ENCODE measurements at places on chromosomes 2 and 18. TPM values are rescaled to one million over a fixed set of nuclear protein-coding genes. Genes with fewer than 3 reads are reported as not detected.

DNA sequence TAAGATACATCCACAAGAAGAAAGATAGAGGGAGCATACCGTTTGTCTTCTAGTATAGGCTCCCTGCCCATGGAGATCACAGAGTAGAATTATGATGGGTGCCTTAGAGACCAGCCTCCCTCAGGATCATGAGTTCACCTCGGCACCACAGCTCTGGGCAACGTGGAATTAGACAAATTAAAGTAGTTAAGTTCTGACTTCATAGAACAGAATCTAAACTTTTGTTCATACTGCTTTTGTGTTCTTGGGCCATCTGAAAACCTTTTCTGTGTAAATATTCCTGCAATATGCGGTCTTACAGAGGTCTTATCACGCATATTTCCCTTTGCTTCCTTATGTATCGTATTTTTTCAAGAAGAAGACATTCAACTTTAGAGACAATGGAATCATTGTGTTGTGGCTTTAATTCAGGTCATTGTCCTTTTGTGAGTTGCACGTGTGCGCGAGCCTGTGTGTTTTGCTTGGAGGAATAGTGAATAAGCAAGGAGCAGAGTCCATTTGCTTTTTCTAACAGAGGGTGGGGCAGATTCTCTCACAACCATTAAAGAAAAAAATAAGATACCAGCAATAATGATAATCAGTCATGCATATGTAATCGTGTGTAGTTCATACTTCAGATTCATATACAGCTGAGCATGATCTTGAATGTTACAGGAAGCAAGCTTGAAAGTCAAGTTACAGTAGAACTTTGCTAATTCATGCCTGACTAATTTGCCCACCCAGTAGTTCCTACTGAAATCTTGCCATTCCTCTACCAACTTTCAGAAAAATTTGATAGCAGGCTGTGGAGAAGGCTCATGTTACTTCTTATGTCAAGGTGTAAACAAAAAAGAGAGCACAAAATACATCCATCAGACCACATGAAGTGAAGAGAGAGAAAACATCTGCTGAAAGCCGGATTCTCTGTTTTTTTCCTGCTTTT, 243.6 kb downstream of the NEDD4L start:
- no peak overlapping the region for H3K4me3 ChIP-seq
- H3K36me3 ChIP-seq = no peaks in the 10 kb centered on the region
- no peak for DNase-seq
- H3K27me3 ChIP-seq = no peaks in the 10 kb centered on the region
- no peak overlapping the region for H3K27ac ChIP-seq

GRCh38 chr2:126635281-126635680, 20.7 kb upstream of the GYPC start:
- no peak overlapping the region for H3K4me3 ChIP-seq
- no peak for DNase-seq
- H3K27me3 ChIP-seq = no peaks in the 10 kb centered on the region
- H3K36me3 ChIP-seq = no peaks in the 10 kb centered on the region
- no peak overlapping the region for H3K27ac ChIP-seq
- no peaks in the 10 kb centered on the region for H3K4me1 ChIP-seq

DNA sequence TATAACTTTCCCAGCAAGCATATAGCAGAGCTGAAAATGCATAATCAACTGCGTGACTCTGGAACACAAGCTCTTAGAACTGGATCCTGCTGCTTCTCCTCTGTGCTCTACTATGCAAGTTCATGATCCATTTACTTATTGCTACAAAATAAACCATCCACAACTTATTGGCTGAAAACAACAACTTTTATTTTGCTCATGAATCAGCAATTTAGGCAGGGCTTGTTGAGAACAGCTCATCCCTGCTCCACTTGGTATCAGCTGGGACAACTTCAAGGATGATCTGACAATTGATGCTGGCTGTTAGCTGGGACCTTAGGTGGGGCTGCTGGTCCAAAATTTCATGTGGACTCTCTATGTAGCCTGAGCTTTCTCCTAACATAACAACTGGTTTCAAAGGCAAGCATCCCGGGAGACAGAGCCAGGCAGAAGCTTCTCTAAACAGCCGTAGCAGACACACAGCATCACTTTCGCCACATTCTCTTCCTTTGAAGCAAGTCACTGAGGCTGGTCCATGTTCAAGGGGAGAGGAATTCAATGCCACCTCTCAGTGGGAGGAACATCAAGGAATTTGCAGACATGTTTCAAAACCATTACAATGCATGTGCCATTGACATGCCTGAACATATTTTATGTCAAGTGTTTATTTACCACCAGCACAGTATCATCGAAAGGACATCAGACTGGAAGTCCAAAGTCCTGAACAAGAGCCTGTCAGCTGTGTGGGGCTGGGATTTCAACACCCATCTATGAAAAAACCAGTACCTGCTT, 153.1 kb upstream of the PKDCC start:
- no peaks in the 10 kb centered on the region for H3K36me3 ChIP-seq
- no peak for DNase-seq
- no peak overlapping the region for H3K27ac ChIP-seq
- H3K27me3 ChIP-seq = peaks cover 6% of the 10 kb centered on the region
- H3K4me1 ChIP-seq = peaks cover 39% of the 10 kb centered on the region

FKBP7 gene
- 1.1 TPM for total RNA-seq

BUB1 gene
- 2.3 TPM for total RNA-seq

CTLA4 gene
- total RNA-seq = 0.31 TPM

PLEKHA3 gene
- total RNA-seq = 39.1 TPM

DNA sequence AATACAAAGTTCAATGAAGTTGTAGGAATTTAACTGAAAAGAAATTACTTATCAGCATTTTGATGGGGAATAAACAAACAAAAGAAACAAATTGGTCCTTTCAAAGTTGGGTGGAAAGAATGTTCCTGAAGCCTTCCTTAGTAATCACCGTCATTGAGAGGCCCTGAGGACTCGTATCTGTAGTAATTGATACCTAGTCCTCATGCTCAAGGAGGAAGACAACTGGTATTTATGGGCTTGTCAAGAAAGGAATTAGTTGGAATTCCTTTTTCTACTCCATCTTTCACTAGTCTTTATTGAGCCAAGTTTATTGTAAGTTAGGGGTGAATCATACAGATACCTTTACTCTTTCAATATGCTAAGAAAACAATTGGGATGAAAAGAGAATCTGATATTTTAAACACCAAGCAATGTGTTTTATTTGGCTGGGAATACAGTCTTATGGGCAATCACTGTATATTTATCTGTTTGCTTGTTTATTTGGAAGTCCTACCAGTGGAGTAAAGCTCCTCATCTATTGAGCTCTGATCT, 324.8 kb downstream of the ARHGAP15 start:
- no peak overlapping the region for H3K4me3 ChIP-seq
- H3K36me3 ChIP-seq = peaks cover 4% of the 10 kb centered on the region
- peaks cover 6% of the 10 kb centered on the region for H3K4me1 ChIP-seq
- H3K27me3 ChIP-seq = no peaks in the 10 kb centered on the region
- no peak overlapping the region for H3K27ac ChIP-seq

DNA sequence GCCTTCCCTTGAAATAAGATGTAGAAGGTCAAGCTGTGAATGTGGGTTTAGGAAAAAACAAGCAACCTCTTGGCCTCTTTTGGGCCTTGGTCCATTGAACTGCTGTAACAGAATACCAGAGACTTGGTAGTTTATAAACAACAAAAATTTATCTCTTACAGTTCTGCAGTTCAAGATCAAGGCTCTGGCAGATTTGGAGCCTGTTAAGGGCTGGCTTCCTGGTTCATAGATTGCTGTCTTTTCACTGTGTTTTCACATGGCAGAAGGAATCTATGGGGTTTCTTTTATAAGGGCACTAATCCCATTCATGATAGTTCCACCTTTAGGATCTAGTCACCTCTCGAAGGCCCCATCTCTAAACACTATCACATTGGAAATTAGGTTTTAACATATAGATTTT, 20.2 kb upstream of the STK17B start:
- H3K27ac ChIP-seq = no peak overlapping the region
- no peak for DNase-seq
- no peaks in the 10 kb centered on the region for H3K4me1 ChIP-seq
- no peaks in the 10 kb centered on the region for H3K27me3 ChIP-seq
- no peaks in the 10 kb centered on the region for H3K36me3 ChIP-seq

VWA3B gene
- total RNA-seq = not detected

GRCh38 chr18:24817587-24818371, 357.3 kb downstream of the HRH4 start:
- no peaks in the 10 kb centered on the region for H3K4me1 ChIP-seq
- H3K4me3 ChIP-seq = no peak overlapping the region
- H3K36me3 ChIP-seq = no peaks in the 10 kb centered on the region

GRCh38 chr2:150020221-150020620, 432.6 kb upstream of the MMADHC start:
- no peak for DNase-seq
- H3K36me3 ChIP-seq = no peaks in the 10 kb centered on the region
- H3K27me3 ChIP-seq = no peaks in the 10 kb centered on the region
- no peak overlapping the region for H3K27ac ChIP-seq

- H3K4me1 ChIP-seq = no peaks in the 10 kb centered on the region
- H3K36me3 ChIP-seq = no peaks in the 10 kb centered on the region
- no peak overlapping the region for H3K27ac ChIP-seq
- DNase-seq = no peak
- H3K4me3 ChIP-seq = no peak overlapping the region
- H3K27me3 ChIP-seq = no peaks in the 10 kb centered on the region
Observed at GRCh38 chr2:136916131-136916530, 150.8 kb downstream of the THSD7B start.

DNA sequence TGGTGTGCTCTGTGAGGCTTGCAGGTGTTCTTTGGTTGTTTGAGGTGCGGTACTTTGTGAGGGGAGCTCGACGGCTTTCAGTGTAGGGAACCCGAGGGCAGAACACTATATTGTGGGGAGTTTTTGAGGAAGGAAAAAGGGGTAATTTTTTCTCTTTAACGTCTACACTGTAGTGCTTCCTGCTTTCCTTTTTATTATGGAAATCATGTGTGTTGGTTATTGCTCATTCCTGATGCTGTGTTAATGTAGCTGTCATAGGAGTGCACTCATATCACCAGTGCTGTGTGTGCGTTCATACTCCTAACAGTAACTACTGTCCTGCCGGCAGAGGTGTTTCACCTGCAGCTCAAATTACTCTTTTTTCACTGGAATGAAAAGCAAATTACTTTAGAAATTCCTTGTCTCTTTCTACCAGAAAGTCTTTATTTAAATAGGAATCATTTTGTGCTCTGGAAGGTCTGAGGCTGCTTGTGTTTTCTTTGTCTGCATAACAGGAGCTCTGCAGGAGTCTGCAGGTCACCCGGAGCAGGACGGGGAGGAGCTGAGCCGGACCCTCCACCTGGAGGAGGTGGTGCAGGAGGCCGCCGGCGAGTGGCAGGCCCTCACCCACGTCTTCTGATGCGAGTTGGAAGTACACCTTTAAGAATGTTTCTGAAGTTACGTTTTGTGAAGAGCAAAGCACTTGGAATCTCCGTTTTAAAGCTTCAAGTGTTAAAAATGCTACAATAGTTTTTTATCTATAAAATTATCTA, 145.5 kb downstream of the ZNF236 start:
- H3K27me3 ChIP-seq = no peaks in the 10 kb centered on the region
- no peak for DNase-seq
- no peak overlapping the region for H3K4me3 ChIP-seq
- H3K27ac ChIP-seq = no peak overlapping the region
- H3K4me1 ChIP-seq = peaks cover 3% of the 10 kb centered on the region
- H3K36me3 ChIP-seq = peaks cover 3% of the 10 kb centered on the region

GRCh38 chr2:239227661-239228371, 173.0 kb downstream of the HDAC4 start:
- H3K4me3 ChIP-seq = no peak overlapping the region
- no peak overlapping the region for H3K27ac ChIP-seq
- no peak for DNase-seq
- H3K27me3 ChIP-seq = no peaks in the 10 kb centered on the region

RPS27A gene
- 1,009 TPM for total RNA-seq

HAAO gene
- 0.68 TPM for total RNA-seq

FBLN7 gene
- total RNA-seq = not detected

GKN2 gene
- not detected for total RNA-seq

- no peak overlapping the region for H3K27ac ChIP-seq
- H3K27me3 ChIP-seq = no peaks in the 10 kb centered on the region
- peaks cover 7% of the 10 kb centered on the region for H3K4me1 ChIP-seq
- no peak overlapping the region for H3K4me3 ChIP-seq
- H3K36me3 ChIP-seq = no peaks in the 10 kb centered on the region
Observed at GRCh38 chr2:227788561-227789018, 25.1 kb upstream of the CCL20 start.

- H3K4me1 ChIP-seq = peaks cover 13% of the 10 kb centered on the region
- no peaks in the 10 kb centered on the region for H3K36me3 ChIP-seq
- H3K4me3 ChIP-seq = no peak overlapping the region
- H3K27me3 ChIP-seq = peaks cover 3% of the 10 kb centered on the region
- DNase-seq = no peak
Observed at GRCh38 chr2:232537079-232537478, 2.4 kb upstream of the CHRNG start.

DNA sequence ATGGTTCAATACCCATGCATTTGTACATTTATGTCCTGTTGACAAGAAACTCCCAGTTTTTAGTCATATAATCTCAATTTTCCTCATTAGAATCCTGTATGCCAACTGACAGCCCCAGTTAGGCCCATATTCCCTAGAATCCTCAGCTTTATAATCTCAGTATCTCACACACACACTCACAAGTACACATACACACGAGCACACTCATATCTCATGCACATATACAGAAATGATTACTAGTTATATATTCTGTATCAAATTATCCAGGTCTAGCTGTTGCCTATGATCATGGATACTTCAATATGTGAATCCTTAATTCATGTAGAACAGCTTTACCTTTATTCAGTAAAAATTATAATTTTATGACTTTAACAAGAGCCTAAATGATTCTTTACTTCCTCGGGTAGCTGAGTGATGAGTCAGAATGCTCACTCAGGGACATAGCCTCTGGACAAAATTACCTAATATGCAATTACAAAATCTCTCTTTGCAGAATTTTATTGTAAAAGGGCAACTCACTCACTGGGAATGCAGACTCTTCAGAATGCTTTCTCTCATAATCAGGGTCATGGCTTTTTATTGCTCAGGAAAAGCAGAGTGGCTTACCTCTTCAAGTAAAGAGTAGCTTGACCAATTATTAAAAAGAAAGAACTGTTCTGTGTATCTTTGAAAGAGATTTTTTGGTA, 193.6 kb upstream of the PIK3C3 start:
- H3K4me1 ChIP-seq = no peaks in the 10 kb centered on the region
- H3K36me3 ChIP-seq = no peaks in the 10 kb centered on the region
- no peaks in the 10 kb centered on the region for H3K27me3 ChIP-seq

ATP6V1C2 gene
- 0.92 TPM for total RNA-seq

- no peak for DNase-seq
- H3K27me3 ChIP-seq = no peaks in the 10 kb centered on the region
- H3K27ac ChIP-seq = no peak overlapping the region
- no peaks in the 10 kb centered on the region for H3K4me1 ChIP-seq
Observed at GRCh38 chr2:31547485-31547884, 33.3 kb downstream of the SRD5A2 start.

- H3K4me3 ChIP-seq = no peak overlapping the region
- no peaks in the 10 kb centered on the region for H3K36me3 ChIP-seq
- H3K4me1 ChIP-seq = no peaks in the 10 kb centered on the region
- DNase-seq = no peak
- no peak overlapping the region for H3K27ac ChIP-seq
- no peaks in the 10 kb centered on the region for H3K27me3 ChIP-seq
Observed at GRCh38 chr18:14098428-14098827, 33.8 kb downstream of the ZNF519 start.

L3MBTL4 gene
- 30.0 TPM for total RNA-seq

GRCh38 chr2:148643421-148643820, 1.1 kb upstream of the EPC2 start:
- no peak overlapping the region for H3K27ac ChIP-seq
- peaks cover 13% of the 10 kb centered on the region for H3K27me3 ChIP-seq
- H3K4me1 ChIP-seq = peaks cover 11% of the 10 kb centered on the region
- no peak for DNase-seq

All from natural killer cell (primary cell).